ENCODE measurements at places on chromosomes 7 and 10.

DNA sequence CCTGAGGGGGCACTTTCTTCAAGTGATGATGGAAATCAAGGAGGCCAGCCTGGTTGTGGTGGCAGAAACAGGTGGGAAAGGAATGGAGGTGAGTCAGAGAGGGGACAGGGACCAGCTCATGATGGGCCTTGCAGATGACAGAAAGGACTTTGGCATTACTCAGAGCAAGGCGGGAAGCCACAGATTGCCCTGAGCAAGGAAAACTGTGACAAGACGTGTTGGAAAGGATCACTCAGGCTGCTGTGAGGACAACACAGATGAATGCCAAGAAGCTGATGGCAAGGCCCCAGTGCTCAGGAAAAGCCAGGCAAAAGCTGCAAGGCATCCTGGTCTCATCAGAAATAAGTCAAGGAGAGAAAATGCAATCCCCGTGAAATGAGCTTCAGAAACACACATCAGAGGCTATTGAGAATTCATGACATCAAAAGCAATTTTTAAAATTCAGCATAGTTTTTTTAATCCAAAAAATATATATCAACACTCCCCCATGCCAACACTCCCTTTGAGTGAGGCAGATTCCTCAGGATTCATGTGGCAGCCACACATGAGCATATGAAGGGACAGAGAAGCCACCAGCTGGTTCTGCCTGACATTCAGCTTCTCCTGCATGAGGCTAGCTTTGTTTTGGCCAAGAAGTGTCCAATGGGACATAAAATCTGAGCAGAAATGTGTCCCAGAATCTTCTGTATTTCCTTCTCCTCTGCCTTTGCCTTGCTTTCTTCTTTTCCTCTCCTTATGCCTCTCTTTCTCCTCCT lies 244.5 kb upstream of the MYO3A start:
- DNase-seq, result no peak

DNA sequence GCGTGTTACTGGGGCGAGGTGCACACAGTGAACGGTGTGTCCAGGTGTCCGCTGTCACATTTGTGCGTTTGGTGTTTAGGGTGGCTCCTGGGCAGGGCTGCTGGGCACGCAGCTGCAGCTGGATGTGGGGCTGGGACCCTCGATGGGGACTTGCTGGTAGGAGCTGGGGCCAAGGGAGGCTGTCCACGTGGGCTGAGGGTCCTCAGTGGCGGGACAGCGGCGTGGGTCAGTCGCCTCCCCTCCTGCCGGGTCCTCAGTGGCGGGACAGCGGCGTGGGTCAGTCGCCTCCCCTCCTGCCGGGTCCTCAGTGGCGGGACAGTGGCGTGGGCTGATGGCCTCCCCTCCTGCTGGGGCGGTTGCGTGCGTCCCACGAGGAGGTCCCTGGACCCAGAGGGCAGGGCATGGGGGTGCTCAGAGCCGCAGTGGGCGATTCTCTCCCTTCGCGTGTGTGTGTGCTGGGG lies 68.5 kb downstream of the INPP5A start:
- DNase-seq, result no peak

GRCh38 chr10:107081644-107082043 lies 82.9 kb downstream of the SORCS1 start:
- DNase-seq, result no peak

DNA sequence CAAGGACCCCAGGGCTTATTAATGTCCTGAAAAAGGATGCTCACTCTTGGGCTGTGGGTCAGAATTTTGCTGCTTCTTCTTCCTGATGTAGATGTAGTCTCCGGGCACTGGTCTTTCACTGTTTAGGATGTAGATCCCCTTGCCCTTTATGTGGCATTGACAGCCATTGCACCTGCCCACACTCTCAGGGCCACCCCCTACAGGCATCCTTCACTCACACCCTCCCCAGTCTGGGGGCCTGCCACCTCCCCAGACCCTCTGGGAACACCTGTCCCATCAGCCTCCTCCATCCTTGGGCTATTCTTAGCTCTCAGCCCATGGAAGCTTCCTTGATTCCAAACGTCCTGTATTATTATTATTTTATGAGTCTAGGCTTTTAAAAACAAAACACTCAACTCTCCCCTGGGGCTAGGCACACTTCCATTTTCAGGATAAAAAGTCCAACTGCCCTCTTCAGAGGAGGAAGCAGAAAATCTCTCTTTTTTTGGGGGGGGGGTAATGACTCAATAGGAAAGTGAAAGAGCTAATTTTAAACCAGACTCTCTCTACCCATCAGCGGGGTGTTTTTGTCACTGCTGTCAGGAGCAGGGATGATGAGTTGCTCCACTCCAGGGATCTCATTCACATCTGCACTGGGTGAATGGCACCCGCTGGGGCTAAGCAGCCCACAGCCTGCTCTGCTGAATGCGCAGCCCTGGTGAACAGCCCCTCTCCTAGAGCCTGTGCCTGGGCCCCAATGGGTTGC lies 11.5 kb upstream of the KLRG2 start:
- no peak for DNase-seq

DNA sequence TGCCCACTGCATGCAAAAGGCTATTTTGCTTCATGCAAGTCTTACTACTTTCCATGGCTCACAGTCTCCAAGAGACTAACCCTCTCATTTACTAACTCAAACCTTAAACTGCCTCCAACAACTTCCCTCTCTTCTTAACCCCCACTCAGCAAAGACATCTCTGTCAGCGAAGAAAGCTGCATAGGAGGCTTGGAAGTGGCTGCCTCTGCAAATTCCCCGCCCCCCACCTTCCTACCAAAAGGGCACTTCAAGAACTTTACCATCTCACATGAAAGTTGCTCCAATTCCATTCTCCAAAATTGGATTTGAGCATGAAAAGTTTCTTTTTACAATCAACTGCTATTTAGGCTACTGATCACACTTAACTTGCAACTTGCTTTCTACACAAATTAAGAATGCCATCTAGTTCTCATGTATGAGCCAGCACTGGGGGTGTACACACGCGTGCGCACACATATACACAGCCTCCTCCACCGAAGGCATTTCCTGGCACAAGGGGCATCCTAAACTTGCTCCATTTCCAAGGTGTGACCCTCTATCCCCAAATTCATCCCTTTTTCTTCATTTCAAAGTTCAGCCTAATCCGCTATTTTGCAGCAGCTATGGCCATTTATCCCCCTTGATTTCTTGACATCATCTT lies 1.8 kb downstream of the CCDC6 start:
- no peak for DNase-seq

GRCh38 chr10:85593226-85593772 lies 773.3 kb downstream of the GRID1 start:
- DNase-seq, result no peak

DNA sequence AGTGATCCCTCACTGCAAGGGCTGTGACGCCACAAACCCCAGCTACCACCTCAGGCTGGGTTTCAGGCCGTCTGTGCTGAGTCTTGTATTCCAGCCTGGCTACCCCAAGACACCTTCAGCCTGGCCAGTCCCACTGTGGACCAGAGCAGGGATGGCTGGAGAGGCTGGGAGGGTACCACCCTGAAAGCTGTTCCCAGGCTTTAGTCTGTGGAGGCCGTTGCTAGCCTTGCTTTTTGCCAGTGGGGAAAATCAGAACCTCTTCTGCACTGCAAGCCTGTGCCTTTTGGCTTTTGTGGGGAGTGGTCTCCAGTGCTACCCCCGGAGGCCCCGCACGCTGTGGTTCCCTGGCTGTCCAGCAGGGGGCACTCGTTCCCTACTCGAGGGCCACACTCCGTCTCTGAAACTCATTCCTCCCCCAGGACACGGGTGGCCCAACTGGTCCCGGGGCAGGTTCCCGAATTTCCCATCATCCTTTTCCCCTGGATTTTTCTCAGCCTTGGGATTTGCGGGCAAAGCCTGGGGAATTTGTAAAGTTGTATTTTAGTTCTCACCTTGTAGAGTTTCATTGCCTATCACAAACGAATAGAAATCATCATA lies 128.4 kb upstream of the BTBD16 start:
- peak; percentile 18 for DNase-seq

- DNase-seq, result no peak
Observed at GRCh38 chr10:10677479-10677878, 340.2 kb upstream of the CELF2 start.

GRCh38 chr10:86295791-86296190 lies 70.8 kb downstream of the GRID1 start:
- DNase-seq, result no peak

- no peak for DNase-seq
Observed at GRCh38 chr10:104139221-104139620, 17.2 kb downstream of the SFR1 start.

GRCh38 chr10:89153971-89154370 lies 53.1 kb downstream of the CH25H start:
- no peak for DNase-seq

DNA sequence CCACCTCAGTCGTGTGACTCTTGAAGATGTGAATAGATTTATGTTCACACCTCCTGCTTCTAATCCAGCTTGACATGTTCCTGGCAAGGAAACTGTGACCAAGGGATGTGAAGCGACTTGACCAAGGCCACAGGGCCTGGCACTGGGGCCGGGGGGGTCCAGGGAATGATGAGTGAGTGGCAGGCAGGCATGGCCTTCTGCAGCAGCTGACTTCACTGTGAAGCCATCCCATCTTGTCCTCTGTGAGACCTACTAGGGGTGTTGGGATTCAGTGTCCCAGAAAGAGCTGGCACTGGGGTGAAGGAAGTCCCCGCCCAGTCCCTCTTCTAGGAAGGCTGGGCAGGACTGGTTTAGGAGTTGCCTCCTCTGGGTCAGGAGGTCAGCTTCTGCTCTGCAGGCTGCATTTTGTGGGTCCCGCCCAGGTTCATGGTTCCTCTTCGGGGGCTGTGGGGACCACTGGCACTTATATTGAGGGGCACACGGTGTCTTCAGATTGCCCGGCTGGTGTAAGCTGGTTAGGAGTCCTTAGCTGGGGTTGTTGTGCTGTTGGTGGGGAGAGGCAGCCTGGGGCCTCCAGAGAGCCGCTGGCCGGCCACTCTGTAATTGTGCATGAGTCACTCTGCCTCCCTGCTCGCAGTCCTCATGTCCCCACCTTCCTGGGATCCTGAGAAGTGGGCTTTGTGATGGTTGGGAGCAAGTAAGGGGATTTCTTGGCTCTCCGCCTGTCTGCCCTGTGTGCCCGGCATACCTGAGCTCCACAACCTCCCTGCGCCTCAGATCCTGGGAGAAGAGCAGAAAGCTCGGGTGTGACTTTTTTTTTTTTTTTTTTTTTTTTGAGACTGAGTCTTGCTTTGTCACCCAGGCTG lies 11.0 kb downstream of the ZMIZ1 start:
- DNase-seq, result no peak

GRCh38 chr7:122155566-122155965 lies 11.5 kb upstream of the AASS start:
- DNase-seq, result no peak

DNA sequence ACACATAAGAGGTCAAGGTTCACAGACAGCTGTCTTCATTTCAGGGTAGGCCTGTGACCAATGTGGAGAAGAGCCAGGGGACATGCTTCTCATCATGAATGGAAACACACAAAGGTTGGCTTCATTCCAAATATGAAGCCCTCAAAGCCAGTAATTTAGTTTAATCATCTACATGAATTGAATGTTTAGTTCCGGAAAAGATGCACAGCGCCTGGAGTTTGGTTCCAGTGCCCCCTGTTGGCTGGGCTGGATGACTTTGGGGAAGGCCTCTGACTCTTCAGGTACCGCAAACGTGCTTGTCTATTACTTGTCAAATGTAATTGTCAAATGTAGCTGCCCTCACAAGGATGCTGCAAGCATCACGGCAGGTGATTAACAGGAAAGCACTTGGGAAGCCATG lies 130.7 kb downstream of the ADRA2A start:
- peak; percentile 3 for DNase-seq

DNA sequence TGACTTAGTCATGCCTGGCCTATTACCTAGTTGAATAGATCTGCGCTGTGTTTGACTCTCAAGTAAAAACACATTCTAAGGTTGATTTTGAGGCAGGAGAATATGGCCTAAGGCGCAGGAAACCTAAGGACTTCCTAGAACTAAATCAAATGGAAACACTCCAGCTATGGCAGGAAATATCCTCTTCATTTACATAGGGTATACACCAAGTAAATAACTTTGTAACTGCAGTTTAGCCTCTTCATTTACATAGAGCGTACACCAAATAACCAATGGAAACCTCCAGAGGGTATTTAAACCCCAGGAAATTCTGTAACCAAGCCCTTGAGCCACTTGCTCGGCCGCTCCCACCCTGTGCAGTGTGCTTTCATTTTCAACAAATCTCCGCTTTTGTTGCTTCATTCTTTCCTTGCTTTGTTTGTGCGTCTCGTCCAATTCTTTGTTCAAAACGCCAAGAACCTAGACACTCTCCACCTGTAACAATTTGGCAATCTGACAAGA lies 35.6 kb upstream of the XRCC2 start:
- DNase-seq, result no peak

DNA sequence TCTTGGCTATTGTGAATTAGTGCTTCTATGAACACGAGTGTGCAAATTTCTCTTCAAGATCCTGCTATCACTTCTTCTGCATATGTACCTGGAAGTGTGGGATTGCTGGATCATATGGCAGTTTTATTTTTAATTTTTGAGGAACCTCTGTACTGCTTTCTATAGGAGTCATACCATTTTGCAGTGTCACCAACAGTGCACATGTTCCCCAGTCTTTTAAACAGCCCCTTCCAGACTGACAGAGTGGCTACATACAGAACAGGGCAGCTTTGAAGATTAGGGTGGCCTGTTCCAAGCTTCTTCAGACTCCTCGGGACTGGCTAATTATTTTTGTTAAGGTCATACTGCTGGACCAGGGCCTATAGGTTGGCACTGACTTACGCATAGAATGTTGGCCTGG lies 82.9 kb downstream of the AUTS2 start:
- no peak for DNase-seq

DNA sequence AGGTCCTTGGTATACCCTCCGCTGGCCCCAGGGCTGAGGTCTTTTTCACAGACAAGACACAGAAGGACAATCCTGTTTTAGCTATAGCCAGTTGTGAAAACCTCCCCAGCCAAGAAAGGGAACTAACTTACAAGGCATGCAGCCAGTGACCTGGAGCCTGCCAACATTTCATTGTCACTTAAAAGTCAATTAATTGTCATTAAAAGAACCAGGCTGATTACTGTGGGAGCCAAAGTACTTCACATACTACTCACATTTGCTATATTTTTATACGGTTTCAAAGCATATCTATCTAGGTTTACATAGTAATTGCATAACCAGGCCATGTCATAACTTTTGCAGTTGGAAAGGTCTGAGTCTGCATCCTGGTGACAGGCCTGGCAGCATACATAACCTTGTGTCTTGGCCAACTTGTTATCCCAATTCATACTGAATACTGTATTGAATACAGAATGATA lies 31.1 kb downstream of the NRBF2 start:
- no peak for DNase-seq

- DNase-seq, result no peak
Observed at GRCh38 chr10:51658000-51658399, 41.4 kb downstream of the CSTF2T start.

DNA sequence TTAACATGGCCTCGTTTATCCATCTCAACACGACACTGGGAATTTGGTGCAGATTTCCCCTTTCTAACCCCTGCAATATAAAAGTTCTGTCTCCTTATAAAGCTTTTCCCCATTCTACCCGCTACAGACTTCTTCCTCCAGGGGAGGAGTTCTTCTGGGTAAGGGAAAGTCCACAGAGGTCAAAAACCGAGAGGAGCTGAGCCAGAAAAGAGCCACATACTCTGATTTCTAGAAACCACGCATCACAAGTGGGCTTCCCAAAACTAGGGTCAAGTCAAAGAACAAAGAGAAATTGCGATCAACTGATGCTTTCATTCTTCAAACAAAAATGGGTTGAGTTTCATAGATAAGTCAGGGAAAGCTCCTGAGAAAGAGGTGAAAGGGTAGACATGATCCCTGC lies 6.8 kb downstream of the IL6 start:
- no peak for DNase-seq
